Caco-2 (cell line): ENCODE measurements at places on chromosomes 5 and 9. TPM values are rescaled to one million over a fixed set of nuclear protein-coding genes. Genes with fewer than 3 reads are reported as not detected.

SLCO6A1 gene
- not detected in 2 replicates for total RNA-seq

BDP1 gene
- 27.5 and 30.5 TPM in 2 replicates for total RNA-seq

DNA sequence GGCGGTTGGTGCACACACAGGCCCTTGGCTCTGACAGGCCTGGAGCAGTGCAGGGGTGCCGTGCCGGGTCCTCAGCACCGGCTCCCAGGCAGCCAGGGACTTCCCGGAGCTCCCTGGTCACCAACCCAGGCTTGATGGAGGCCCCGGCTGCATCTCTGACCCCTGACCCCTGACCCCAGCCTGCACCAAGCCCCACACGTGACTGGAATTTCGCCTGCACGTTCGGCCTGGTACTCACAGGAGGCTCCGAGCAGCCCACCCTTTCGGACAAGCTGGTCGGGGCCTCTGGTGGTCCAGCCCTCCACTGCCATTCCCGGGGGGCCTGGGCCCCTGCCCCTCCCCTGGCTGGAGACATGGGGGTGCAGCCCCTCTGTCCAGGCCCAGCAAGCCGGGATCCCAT, 25.4 kb upstream of the UBAC1 start:
- DNase-seq = no peak

DNA sequence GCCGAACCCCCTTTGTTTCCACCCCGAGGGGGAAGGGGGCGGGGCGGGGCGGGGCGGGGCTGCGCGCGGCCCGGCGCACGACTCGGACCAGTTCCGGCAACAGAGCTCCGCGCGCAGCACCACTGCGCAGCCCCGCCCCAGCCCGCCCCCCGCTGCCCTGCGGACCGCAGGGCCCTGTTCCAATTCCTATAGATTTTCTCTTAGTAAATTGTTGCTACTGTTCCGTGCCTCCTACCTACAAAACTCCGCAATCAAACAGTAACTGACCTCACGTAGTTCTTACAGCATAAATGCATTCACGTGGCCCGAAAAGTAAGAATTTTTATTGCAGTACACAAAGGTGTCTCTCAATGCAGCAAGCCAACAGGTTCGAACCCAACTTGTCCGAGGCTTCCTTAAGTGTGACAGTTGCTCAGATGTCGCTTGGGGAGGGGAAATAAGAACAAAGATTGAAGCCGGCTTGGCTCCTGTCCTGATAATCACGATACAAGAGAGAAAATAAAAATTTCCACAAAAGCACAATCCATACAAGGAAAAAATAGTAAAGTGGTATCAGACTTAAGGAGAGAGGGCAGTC, 1.2 kb upstream of the RNF38 start:
- no peak for DNase-seq

FGD3 gene
- total RNA-seq = 25.7 and 26.6 TPM in 2 replicates

GRCh38 chr9:79040671-79041070, 531.1 kb upstream of the TLE4 start:
- no peak for DNase-seq

DNA sequence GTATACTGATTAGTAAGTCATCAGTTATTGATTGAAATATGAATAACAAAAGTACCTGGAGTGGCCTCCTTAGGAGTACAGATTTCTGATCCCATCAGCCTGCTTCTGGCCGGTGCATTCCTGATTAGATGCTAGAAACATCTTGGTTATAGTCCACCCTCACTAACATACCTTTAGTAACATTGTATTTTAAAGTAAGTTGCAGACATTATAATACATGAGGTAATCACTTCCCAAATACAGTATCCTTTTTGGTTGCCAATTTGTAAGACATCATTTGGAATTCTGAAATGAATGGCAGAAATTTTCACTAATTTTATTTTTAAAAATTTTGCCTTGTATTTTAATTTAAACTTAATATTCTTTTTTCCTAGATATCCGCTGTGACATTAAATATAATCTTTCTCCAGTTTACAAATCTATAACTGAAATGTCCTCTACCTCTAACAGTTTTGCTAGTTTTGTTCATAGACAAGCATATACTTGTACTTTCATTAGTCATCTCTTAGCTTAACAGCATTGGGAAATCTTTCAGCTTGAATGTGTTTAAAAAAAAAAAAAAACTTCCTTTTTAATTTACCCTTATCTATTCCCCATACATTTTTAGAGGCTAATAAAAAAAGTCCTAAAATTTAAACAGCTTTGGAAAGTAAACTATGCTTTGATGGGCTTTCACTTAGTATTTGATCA, 178.9 kb downstream of the XRCC4 start:
- no peak for DNase-seq

FRRS1L gene
- 0.30 TPM in 1 of 2 replicates, not detected in the other for total RNA-seq

DDX4 gene
- 0.26 TPM in 1 of 2 replicates, not detected in the other for total RNA-seq

GRCh38 chr5:75681125-75681830, 36.0 kb downstream of the POC5 start:
- DNase-seq = no peak

DNA sequence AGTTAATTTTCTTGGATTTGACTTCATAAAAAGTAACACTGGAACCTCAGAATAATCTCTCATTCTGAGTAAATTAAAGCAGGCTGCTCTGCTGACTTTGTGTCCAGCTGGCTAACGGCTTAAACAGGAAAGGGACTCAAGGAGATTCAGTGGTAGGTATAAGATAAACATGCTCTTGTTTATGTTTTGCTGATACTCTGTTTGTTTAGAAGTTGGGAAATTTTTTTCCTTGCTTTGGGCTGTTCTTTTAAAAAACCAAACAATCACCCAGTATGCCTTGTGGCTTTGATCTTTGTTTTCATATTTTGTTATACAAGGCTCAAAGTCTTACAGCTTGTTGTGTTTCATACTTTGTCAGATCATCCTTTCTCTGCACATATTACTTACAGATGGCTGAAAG, 237.6 kb upstream of the RIOK2 start:
- no peak for DNase-seq

DNA sequence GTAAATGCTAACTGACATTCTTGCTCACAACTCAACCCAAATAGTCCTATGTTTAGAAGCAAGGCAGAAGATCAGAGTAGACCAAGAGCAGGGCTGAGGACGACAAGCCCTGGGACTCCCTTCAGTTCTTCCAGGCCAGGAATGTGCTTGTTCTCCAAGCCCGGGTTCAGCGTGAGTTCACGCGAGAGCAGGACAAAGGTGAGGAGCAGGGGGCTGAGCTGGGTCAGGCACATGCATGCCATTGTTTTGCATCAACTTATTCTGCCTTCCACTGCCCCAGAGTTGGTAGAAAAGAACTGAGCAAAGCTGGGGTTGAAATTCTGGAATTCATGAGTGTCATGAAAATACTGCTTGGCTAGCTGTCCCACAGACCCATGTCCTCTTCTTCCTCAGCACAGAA, 206.5 kb downstream of the PAX5 start:
- no peak for DNase-seq

DNA sequence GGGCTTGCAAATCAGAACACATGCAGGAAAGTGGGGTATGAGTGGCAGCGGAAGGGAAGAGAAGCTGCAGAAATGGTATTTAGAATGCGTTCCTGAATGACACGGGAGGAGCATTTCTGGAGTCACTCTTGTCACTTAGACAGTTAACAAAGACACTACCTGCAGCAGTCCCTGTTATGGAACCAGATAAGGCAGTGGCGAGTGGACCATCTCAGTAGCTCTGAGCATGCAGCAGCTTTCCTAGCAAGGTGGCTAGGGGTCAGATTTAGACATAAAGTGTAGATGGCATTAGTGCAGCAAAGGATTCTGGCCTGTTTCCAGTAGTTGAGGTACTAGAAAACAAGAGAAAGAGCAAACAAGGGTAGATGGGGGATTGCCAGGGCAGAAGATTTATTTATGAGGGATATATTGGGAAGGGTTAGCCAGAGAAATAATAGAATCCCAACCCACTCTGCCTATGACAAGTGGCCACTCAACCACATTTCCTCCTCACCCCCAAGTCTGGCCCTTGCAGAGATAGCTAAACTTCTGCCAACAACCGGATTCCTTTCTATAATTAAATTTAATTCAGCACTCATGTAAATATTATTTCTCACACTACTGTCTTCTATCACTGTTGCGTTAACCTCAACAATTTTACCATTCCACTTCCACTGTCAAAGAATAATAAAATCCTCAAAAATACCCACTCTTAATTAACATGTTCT, 201.6 kb downstream of the DCP2 start:
- no peak for DNase-seq

DNA sequence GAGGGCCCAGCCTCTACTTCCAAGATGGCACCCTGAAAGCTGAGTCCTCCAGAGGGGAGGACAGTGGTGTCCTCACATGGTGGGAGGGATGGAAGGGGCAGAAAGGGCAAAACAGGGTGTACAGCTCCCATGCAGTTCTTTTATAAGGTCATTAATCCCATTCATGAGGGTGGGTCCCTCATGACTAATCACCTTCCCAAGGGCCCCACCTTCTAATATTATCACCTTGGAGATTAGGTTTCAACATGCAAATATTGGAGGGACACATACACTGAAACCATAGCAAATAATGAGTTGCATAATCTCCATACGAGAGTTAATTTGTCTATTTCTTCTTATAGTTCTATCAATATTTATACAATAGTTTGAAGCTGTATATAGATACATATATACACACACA, 5.8 kb upstream of the ZBTB43 start:
- DNase-seq = no peak

DNA sequence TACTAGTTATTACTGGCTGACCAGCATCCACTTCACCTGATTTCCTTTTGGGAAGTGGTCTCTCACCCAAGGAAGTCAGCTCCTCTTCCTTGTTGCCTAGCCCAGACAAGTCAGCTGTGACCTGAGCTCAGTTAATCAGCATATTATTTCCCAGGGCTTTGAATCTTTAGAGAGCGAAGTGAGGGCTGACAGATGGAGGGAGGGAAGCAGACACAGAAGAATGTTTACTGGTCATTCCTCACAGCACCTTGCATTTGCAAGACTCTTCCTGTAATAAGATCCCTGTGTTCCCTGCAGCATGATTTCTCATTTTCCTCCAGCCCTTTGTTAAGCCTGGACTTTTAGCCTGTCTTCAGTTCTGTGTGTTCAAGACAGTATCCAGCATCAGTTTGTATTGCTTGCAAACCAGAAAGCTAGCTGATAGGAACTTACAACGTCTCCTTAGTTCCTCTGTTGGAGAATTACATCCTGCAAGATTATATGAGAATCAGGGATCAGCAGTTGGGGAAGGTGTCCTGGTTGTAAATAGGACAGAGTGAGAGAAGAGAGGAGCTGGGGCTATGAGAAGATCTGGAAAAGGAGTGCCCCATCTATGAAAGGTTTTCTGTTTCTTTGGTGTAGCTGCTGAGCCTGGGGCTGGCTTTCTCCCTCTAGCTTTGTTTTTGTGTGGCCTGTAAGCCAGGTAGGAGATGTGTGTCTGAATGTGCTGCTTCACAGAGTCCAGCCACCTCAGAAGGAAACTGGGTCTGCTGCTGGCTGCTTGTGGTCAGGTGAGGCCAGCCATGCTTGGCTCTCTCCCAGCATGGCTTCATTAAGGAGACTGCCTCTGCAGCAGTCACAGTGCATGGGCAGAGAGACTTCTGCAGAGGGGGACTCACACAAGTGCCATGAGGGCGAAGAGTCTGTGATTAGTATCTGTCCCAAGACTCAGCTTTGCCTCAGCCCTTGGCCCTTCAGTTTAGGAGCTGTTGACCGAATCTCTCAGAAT, 50.3 kb downstream of the MAN2A1 start:
- DNase-seq = no peak

- no peak for DNase-seq
Observed at GRCh38 chr5:133523961-133524586, 88.3 kb downstream of the FSTL4 start.

SNCB gene
- total RNA-seq = not detected in 2 replicates

- DNase-seq = no peak
Observed at GRCh38 chr9:122865300-122865699, 36.9 kb upstream of the PDCL start.

- DNase-seq = no peak
Observed at GRCh38 chr5:87127956-87128687, 139.6 kb upstream of the RASA1 start.

DNA sequence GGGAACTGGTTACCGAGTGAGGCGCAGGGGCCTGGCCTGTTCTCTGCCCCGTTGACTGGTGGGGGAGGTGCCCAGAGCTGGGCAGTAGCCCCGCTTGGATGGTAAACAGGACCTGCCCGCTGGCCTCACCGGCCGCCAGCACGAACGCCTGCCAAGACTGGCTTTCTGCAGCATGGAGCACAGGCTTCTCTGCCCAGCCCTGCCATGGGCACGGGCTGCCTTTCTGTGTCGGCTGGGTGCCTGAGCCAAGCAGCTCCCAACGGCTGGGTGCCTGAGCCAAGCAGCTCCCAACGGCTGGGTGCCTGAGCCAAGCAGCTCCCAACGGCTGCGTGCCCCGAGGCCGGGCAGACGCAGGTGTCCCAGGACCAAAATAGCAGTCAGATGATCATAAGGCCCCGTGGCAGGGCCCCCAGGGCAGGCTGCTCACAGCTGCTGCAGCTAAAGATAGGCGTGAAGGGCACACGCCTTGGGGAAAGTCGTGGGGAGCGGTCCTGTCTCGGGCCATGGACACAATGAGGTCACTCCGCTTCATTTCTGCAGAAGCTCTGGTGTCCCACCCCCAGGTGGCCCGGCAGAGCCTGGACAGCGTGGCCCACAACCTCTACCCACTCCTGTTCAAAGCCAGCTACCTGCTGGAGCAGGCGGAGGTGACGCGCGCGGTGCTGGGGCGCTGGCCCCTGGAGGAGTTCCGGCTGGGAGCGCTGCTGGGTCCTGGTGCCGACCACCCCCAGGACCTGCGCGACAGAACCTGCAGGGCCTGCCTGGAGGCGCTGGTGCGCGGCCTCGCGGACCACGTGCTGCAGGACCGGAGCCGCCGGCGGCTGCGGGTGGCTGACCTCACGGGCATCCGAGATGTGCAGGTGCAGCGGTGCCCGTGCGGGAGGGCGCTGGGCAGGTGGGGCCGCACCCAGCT, at the start of gene LRRC14B:
Gene LRRC14B (plus strand): TSS at position 460 of the 913 bp plus-strand sequence. CDS start 44 bp downstream, at position 504.
- DNase-seq = no peak

GRCh38 chr5:171924493-171925122, 81.8 kb downstream of the FBXW11 start:
- DNase-seq = no peak

- DNase-seq = no peak
Observed at GRCh38 chr9:113585555-113585954, 122.0 kb downstream of the RGS3 start.

- no peak for DNase-seq
Observed at GRCh38 chr5:125610892-125611291, 812.3 kb upstream of the GRAMD2B start.

AFAP1L1 gene
- 0.30 and 0.45 TPM in 2 replicates for total RNA-seq

DNA sequence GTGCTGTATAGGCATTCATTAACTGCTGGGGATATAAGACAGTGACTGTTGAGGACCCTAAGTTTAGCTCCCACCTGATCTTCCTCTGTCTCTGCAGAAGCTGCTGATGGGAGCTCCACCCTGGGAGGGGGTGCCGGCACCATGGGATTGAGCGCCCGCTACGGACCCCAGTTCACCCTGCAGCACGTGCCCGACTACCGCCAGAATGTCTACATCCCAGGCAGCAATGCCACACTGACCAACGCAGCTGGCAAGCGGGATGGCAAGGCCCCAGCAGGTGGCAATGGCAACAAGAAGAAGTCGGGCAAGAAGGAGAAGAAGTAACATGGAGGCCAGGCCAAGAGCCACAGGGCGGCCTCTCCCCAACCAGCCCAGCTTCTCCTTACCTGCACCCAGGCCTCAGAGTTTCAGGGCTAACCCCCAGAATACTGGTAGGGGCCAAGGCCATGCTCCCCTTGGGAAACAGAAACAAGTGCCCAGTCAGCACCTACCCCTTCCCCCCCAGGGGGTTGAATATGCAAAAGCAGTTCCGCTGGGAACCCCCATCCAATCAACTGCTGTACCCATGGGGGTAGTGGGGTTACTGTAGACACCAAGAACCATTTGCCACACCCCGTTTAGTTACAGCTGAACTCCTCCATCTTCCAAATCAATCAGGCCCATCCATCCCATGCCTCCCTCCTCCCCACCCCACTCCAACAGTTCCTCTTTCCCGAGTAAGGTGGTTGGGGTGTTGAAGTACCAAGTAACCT, 22.1 kb downstream of the PCDHGC5 start:
- no peak for DNase-seq

GRCh38 chr9:113355040-113355596, 5.8 kb downstream of the BSPRY start:
- peak; percentile 52 for DNase-seq
